ENCODE measurements at places on chromosomes 3 and 15. TPM values are rescaled to one million over a fixed set of nuclear protein-coding genes. Genes with fewer than 3 reads are reported as not detected.

Gene TGM5
- total RNA-seq = not detected

Gene PRTG
- 1.7 TPM for total RNA-seq

DNA sequence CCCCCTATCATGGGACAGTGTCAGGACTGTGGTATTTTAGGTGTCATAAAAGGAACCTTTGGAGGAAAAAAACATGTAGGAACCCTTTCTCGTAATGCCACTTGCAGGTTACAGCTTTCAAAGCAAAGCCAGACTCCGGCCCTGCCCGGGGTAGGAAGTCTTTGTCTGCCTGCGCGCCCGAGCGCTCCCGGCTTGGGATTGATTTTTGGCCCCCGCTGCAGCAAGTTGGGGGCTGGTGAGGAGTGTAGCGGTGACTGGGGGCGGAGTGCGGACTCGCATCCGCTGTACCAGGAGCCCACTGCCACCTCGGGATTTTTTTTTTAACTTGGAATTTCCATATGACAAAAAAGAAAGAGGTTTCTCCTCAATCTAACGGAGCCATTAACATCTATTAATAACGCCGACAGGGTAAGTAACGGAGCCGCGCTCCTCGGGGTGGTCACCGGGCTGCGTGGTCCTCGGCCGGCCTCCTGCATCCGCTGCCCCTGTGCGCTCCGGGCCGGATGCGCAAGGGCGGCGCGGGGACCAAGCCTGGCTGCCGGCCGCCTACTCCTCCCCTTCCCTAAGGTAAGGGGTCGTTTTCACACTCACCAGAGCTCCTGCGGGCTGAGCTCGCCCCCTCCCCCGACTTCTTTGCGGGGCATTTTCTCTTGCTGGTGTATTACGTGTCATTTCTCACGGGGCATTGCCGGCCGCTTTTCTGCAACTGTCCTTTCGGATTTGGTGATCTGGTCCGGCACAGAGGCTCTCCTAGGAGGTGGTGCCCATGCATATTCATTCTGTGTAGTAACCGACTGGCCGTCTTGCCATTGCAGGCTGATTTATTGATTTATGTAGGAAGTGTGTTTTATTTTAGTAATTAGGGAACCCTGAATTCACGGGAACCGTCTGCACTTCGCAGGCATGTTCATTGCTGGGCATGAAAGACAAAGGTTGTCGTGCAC, 219.8 kb upstream of the TOPAZ1 start:
- DNase-seq = no peak

DNA sequence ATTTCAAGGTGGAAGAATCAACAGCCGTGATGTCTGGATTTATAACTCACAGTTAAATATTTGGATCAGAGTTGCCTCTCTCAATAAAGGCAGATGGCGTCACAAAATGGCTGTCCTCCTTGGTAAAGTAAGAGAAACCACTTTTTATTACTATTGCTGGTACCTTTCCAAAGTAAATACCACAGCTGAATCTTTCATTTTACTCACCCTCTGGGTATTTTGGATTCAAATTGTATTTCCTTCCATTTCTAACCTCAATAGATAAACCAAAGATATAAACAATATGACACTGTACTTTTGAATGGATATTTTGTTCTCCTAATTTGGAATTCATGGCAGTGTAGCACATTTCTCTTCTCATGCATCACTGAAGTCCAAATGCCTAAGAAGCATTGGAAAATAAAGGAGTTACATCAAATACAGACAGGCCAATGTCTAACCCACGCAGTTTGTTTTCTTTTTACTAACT, 29.5 kb downstream of the KLHL24 start:
- DNase-seq = peak; percentile 96

GRCh38 chr3:34159613-34160420, 361.4 kb downstream of the PDCD6IP start:
- DNase-seq = no peak

DNA sequence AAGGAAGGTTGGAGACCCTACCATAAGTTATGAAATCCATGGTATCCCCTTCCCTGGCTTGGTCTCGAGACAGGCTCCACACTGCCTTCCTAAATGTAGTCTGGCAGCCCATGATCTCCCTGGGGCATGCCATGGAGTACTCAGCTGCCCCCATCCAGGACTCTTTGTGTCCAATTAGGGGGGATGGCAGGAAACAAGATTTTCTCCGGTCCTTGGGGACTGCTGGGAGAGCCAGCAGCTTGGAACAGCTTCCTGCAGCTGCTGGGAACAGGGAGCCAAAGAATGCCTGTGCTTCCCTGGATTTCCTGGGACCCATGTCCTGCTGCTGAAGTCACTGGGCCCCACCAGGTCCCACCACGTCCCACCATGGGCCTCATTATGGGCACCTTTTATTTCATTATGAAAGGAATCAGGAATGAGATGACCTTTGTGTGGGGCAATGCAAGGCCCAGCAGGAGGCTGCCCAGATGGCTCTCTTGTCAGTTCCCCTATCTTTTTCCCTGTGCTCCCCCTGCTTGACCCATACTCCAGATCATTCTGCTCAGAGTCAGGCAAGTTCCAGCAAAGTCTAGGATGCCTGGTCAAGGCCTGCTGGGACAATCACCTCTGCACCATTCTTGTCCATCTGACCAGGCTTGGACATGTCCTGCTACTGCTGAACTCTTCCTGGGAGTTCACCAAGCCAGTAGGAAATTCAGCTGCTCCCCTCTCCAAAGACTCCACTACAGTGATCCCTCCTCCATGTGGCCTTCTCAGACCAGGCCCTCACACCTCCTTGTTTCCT, 15.0 kb upstream of the DAG1 start:
- no peak for DNase-seq
